ENCODE measurements at places on chromosomes 16 and 17.

DNA sequence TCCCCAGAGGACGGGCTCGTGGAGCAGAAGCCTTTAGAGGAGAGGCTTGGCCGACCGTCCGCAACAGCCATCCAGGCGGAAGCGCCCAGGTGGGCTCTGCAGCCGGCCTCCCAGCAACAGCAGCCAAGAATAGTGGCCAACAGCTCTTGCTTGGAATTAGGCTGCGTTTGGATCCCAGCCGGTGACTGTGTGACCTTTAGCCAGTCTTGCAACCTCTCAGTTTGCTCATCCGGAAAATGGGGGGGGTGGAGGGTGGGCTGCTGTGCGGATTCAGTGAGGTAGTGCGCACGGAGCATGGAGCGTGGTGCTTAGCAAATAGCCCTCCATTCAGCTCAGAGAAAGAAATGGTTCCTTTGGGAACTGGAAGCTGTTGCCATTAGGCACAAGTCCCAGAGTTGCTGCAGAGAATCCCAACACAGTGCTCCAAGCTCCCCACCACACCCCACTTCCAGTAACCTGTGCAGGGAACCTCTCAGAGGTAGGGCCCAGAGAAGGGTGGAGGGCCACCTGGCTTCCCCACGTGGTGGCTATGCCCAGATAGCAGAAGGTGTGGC, 46.7 kb downstream of the RTN4RL1 start:
- DNase-seq: no peak

GRCh38 chr16:27237219-27238015, 31.2 kb downstream of the NSMCE1 start:
- peak; percentile 41 for DNase-seq

DNA sequence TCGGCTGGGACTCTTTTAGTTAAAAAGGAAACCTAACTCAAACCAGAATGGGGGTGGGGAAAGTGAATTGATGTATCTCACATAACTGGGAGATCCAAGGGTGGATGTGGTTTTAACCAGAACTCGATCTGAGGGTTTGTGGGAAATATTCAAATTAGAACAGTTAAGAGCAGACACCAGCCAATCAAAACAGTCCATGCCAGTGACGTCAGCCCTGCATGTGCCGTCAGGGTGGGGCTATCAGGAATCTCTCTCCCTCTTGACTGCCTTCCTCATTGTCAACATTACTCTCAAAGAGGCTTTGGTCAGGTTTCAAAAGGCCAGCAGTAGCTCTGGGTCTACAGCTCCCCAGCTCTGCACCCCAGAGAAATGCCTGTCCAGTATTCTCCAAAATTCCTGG, 94.2 kb upstream of the HSBP1 start:
- no peak for DNase-seq

DNA sequence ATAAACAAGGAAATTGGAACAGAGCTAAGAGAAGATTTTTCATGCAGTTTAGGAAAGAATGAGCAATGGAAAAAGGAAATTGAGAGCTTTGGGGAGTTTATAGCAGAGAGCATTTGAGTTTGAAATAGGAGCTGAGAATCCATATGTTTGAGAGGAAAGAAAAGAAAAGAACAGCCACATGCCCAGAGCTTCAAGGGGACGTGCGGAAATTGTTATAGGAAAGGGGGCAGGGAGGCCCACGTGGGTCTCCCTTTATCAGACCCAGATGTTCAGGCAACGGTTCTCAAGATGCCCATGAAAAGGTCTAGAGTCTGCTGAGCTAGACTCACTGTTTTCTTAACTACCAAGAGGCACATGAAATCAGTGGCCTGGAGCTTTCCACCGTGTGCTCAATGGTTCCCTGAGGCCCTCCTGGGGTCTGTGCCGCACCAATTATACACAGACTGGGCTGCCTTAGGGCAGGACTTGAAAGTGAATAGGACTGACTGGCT, 31.2 kb downstream of the CHD9 start:
- DNase-seq: no peak

GRCh38 chr17:18185391-18185790, 1.8 kb downstream of the ALKBH5 start:
- no peak for DNase-seq

DNA sequence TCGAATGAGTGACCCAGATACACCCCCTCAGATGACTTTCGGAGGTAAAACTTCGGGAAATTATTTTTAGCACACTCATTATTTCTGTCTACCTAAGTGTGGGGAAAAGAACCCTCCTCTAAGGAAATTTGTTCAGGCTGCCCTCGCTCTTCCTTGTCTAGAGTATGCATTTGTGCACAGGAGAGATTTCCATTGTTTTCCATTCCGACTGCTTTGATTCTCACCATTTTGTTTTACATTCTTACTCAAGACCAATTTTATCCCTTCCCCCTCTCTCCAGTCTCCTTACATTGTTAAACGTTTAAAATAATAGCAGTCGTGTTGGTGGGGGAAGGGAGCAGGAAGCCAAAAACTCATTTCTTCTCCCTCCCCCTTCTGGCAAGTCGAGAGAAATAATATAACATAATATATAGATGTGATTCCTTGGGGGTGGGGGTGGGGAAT, 1.5 kb upstream of the CHD3 start:
- no peak for DNase-seq
